ENCODE measurements at places on chromosomes 13 and 19. TPM values are rescaled to one million over a fixed set of nuclear protein-coding genes. Genes with fewer than 3 reads are reported as not detected.

VSTM1 gene
- 0.47 TPM for total RNA-seq

CYP4F3 gene
- total RNA-seq, result 3.5 TPM

CACNG7 gene
- total RNA-seq, result 8.6 TPM

ZNF418 gene
- total RNA-seq, result 1.8 TPM

VSTM2B gene
- total RNA-seq, result not detected
